ENCODE measurements at places on chromosomes 5 and 9.

GRCh38 chr5:63555874-63556273 lies 406.4 kb downstream of the HTR1A start:
- no peak for DNase-seq

DNA sequence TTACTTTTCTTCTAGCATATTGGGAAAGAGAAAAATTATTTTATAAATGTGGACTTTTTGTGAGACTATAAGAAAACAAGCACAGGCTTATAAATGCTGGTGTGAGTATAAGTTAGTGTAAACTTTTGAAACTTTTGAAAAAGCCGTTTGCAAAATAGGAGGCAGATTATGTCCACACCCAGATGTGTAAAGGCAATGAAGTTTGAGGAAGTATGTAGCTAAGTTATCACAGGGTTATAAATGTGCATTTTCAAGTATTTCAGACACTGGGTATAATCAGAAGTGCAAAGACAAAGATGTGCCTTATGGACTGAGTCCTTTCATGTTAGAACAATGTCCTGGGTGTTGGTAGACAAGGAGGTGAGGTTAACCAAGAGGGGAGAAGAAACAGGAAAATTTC lies 85.5 kb downstream of the ANXA1 start:
- no peak for DNase-seq

DNA sequence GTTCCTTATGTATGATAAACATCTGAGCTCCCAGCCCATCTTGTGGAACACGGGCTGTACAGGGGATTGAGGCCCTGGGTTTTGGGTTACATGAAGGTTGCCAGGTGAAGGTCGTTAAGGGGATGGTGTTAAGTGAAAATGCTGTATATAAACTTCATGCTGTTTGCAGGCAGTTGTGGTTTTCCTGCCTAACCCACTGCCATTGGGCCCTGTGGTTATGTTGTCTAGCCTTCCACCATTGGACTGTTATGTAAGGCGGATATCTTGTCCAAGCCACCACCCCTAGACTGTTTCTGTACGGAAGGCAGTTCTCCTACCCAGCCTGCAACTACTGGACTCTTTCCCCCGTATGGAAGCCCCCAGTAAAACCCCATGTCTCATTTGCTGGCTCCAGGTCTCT lies 246.1 kb downstream of the KIF4B start:
- no peak for DNase-seq

GRCh38 chr5:81817086-81817485 lies 66.2 kb upstream of the SSBP2 start:
- no peak for DNase-seq

DNA sequence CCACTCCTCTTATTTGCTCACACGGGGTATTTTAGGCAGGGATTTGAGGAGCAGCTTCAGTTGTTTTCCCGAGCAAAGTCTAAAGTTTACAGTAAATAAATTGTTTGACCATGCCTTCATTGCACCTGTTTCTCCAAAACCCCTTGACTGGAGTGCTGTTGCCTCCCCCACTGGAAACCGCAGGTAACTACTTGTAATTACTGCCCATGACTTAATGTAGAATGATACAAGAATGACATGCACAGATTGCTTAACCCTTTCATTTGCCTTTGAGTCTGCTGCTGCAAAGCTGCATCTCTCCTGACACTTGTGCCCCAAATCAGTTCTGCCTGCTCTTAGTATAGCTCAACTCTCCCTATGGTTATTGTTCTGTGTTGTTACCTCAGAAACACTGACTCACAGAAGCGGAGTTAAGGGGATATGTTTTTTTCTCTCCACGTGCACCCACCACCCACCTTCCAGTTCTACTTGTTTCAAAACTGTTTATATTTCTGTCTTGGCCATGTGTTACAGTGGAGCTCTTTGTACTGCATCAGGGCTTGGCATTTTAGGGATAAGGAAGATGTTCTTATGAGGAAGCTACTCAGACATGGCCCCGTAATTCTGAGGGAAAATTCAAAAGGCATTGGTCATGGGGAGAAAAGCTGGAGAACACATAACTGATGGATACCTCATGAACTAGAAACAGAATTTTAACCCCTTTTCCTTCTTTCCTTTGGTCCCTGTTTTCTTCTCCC lies 2.3 kb downstream of the ADRB2 start:
- no peak for DNase-seq

GRCh38 chr5:143662020-143662419 lies 149.9 kb upstream of the HMHB1 start:
- DNase-seq: no peak
